ENCODE measurements at places on chromosomes 4 and X.
A peak's percentile ranks its signal among the peaks of the same experiment; 100 is the strongest.

DNA sequence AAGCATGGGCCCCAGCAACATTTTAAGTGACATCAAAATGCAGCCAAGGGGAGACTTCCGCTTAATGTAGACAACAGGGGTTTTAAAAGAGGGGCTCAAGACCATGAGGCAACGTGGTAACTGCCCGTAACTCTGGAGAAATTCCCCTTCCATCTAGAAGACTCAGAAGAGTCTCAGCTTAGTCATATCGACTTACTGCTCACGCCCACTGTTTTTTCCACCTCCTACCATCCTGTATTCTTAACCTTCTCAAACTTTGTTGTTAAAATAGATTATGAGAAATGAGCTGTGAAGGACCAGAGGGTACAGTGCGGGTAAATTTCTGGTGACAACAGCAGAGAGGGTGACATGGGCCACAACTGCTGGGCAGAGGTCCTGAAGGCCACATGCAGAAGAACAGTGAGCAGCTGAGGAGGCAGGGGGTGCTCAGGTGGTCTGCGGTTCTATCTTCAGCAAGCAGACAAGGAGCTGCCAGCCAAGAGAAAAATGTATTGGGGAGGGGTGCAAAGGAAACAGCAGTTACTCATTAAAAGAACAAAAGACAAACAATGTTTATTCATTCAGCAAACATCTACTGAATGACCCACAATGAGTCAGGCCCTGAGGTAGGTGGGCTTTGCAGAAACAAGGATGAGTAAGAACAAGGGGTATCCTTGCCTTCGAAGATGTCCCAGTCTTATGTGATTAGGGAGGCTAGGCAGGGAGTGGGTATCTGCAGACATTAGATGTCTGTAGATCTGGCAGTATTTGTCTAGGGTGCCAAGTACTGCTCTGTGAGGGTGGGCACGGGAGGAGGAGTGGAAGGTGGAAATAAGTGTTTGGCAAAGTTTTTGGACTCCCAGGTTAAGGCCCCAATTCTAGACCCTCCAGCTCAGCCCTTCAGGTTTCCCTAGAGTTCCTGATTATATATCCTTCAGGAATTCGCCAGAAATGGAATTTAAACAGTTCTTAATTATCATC is 175.3 kb downstream of the TSPAN5 start:
- DNase-seq: no peak

- DNase-seq: no peak
Observed at GRCh38 chrX:70240751-70241150, 6.3 kb downstream of the AWAT1 start.

- no peak for DNase-seq
Observed at GRCh38 chrX:39497702-39498265, 600.0 kb downstream of the BCOR start.

- DNase-seq: no peak
Observed at GRCh38 chr4:152029631-152030030, 268.8 kb upstream of the GATB start.

DNA sequence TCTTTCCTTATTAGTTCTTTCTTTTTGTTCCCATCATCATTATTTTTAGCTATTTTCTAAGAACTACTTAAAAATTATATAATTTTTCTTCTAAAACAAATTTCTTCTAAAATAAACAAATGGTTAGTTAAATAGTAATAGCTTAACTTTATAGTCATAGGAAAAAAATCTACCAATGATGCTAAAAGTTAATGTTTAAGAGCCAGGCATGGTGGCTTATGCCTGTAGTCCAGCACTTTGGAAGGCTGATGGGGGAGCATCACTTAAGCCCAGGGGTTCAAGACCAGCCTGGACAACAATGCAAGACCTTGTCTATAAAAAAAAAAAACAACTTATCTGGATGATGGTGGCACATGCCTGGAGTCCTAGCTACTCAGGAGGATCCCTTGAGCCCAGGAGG is 127.1 kb upstream of the ANXA3 start:
- no peak for DNase-seq

DNA sequence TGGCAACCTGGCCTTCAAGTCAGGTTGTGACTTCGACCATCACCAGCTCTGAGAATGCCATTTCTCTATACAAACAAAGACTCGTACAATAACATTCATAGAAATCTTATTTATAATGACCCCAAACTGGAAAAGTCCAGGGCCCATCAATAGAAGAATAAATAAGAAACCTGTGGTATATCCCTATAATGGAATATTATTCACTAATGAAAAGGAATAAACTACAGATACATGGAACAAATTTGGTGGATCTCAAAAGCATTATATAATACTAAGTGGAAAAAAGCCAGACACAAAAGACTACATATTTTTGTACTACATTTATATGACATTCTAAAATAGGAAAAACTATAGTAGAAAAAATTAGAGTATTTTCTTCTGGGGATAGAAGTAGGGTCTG is 109.4 kb upstream of the INPP4B start:
- DNase-seq: no peak

- DNase-seq: no peak
Observed at GRCh38 chr4:15197005-15197404, 194.7 kb downstream of the CPEB2 start.

- DNase-seq: no peak
Observed at GRCh38 chrX:152960115-152960514, 33.8 kb downstream of the PNMA5 start.

GRCh38 chr4:147578051-147578476 is 39.1 kb upstream of the TMEM184C start:
- no peak for DNase-seq

DNA sequence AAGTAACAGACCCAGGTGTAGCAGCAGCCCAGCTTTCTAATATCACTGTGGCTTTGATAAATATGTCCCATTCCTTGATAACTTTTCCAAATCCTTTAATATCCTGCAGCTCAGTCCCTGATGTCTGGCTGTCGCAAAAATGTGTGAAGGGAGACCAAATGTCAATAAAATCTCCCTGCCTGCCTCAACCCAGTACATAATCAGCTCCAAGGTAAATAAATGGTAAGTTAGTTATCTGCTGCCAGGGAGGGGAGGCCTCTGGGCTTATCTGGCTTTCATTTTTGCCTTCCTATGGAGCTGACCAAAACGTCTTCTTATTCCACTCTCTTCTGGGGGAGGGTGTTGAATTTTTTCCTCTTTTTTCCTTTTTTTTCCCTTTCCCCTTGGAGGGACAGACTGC is 630.6 kb downstream of the MID1IP1 start:
- no peak for DNase-seq

DNA sequence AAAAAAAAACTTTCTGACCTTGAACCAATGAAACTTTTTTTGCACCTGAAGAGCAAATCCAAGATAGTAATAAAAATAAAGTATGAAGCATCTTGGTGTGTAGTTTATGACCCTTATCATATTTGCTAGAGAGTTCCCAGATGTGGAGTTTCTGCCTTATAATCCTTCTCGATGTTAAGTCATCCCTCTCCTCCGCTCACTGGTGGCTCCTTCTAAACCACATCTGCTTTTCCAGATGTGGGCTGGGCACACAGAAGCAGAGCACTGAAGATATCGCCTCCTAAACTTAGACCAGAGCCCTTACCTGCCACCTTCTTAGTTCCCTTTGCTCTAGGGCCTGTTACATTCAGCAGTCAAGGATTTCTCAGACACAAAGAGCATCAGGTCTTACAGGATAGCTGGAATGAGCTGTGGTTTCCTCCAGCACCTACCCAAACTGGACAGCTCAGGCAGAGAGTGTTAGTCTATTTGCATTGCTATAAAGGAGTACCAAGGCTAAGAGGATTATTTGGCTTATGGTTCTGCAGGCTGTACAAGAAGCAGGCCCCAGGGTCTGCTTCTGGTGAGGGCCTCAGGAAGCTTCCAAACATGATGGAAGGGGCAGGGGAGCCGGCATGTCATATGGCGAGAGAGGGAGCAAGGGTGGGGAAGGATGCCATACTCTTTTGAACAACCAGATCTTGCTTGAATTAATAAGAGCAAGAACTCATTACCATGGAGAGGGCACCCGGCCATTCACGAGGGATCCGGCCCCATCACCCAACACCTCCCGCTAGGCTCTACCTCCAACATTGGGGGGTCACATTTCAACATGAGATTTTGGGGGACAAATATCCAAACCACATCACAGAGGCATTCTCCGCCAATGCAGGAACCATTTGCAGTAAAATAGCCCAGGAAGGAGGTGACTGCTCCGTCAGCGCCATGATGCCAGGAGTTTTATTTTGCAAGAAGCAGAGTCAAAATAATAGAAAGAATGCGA is 75.6 kb upstream of the HELT start:
- DNase-seq: peak; percentile 54

GRCh38 chr4:138677212-138677611 is 338.4 kb upstream of the NOCT start:
- DNase-seq: no peak

DNA sequence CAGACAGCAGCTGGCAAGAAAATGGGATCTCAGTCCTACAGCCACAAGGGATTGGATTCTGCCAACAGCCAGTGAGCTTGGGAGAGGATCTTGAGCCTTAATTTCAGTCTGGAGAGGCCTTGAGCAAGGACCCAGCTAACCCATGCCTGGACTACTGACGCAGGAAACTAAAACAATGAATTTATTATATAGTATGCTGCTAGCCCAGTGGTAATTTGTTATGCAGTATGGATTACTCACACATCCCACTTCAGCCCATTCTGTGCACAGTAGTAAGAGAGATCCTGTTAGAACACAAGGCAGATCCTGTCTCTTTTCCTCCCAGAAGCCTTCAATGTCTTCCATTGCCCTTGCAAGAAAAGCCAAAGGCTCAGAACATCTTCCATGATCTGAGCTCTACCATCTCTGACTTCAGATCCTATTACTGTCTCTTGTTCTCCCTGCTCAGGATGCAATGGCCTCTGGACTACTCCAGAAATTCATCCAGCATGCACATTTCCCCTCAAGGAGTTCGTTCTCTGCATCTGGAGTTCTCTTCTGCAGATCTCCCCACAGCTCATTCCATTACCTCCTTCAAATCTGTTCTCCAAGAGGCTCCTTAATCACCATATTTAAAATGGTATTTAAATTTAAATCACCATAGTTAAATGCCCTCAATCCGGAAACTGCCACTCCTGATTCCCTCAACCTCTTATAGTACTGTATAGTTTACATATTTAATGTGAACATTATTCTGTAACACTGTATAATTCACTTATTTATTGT is 27.6 kb downstream of the SMIM20 start:
- DNase-seq: no peak

DNA sequence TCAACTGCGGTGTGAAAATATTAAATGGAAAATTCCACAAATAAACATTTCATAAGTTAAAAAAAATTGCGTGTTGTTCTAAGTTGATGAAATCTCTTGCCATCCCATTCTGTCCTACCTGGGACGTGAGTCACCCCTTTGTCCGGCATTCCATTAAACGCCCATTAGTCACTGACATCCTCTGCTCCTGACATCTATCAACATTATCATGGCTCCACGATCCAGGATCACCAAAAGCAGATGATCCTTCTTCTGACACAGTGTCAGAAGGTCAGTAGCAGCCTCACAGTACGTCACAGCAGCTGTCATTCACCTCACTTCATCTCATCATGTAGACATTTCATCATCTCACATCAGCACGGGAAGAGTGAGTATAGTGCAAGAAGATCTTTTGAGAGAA is 125.7 kb downstream of the ZNF827 start:
- DNase-seq: no peak

DNA sequence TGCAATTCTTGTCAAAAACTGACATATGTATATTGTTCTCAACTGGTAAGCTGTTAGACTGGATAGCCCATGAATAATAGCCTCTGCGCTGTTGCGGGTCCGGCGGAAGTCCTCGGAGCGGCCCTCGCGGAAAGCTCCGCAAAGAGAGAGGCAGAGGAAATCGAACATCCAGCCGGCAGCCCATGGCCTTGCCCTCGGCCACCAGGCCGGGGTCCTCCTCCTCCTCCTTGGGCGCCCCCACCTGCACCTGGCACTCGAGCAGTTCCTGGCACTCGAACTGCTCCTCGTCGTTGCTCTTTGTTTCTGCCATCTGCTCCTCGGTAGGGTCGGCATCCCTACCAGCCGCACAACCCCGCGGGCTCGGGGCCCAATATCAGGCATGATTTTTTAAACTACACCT is 1176.3 kb downstream of the PCDH18 start:
- no peak for DNase-seq

- no peak for DNase-seq
Observed at GRCh38 chr4:148214529-148215166, 227.6 kb downstream of the NR3C2 start.
